ENCODE measurements at places on chromosomes 3 and 15.

DNA sequence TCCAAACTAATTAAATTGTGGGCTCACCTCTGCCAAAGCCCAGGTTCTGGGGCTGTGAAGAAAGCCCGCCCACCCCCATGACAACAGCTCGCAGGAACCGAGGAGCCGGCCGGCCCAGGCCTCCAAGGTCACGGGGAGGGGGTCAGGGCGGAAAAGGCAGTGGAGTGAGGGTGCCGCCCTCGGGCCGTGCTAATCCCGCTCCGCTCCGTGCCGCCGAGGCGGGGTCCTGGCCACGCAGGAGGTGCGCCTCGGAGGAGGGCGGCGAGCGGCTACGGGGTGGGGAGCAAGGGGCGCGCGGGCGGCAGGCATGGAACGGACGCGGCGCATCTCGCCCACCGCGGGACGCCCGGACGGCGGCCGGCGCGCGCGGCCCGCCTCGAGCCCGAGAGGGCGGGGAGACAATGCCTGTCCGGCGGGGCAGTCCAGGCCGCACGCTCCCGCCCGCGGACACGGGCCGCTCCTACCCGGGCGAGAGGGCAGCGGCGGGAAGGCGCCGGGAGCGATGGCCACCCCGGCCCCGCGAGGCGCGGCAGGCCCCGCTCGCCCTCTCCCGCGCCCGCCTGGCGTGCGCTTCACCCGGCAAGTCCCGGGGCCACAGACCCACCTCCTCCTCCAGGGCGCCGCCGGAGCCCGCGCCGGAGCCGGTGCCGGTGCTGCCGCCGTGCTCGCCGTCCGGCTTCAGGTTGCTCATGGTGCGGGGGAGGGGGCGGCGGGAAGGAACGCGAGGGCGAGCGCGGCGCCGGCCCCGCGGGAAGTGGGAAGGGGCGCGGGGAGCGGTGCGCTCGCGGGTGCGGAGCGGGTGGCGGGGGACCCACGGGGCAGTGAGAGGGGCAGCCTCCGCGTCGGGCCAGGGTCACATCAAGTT is 528 bp downstream of the RBPMS2 start:
- peak overlapping the region; percentile 22 for H3K4me3 ChIP-seq
- no peaks in the 10 kb centered on the region for H3K36me3 ChIP-seq
- H3K27me3 ChIP-seq = peaks cover 20% of the 10 kb centered on the region

DNA sequence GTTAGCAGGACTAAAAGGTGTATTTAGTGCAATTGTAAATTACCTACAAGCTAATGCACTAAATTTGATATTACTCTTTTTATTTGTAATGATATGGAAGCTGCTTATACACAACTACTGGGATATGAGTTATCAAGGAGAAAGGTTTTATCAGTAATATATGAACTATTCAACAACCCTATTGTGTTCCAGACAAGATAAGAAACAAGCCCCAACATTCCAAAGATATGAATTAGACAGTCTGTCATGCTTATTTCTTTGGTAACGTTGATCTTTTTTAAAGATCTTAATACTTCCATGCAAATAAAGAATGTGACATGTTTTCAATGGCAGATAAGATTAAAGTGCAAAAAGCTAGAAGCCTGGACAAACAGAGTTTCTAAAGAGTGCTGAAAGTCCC is 314.0 kb upstream of the THBS1 start:
- no peak for DNase-seq
- H3K27ac ChIP-seq = no peak overlapping the region
- H3K36me3 ChIP-seq = no peaks in the 10 kb centered on the region
- no peaks in the 10 kb centered on the region for H3K4me1 ChIP-seq
- H3K4me3 ChIP-seq = no peak overlapping the region

DNA sequence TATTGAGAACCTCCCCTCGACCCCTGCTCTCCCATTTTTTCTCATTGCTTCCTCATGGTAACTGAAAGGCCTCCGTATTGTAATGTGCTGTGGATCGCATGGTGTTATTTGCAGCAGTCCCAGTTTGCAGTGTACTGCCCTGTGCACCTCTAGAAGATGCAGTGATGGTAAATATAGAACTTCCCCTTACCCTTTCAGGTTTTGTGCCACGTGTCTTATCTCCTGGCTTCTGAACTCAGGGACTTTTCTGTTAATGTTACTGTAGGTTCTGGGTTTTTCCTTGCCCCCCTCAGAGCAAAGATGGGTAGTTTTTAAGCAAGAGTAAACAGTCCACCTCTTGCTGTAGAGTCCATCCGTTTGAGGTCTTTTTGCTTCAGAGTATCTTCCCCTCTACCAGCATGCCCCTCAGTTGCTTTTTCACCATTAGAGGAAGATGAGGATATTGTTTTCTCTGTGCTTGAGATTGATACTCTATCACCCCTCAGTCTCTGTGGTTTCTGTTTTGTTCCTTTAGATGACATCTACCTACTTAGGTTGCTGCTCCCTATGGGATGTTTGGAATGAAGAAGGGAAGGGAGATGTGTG is 22.4 kb downstream of the CHD2 start:
- no peak overlapping the region for H3K4me3 ChIP-seq
- 0 out of 2 replicates have a peak, but pooled peaks cover 5% of the 10 kb centered on the region for H3K36me3 ChIP-seq

- no peaks in the 10 kb centered on the region for H3K36me3 ChIP-seq
- H3K27me3 ChIP-seq = no peaks in the 10 kb centered on the region
- no peak for DNase-seq
- peaks cover 13% of the 10 kb centered on the region for H3K4me1 ChIP-seq
- H3K4me3 ChIP-seq = no peak overlapping the region
- H3K27ac ChIP-seq = no peak overlapping the region
Observed at GRCh38 chr3:33139996-33140395, 26.2 kb downstream of the CRTAP start.

DNA sequence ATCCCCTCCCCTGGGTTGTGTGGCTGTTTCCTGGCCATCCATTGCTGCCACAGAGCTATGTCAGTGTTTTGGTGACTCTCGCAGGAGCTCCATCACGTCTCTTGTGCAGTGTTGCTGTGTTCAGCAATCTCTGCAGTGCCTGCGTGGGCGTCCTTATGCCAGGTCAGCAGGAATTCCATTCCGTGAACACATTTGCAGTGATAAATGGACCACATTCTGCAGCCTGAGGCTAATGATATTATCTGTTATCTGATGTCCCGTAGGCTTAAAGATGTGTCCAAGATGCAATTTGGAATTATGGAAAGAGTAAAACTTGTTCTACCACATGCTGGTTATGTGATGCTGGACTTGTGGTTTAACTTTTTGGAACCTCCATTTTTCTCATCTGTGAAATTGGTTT is 25.5 kb upstream of the COL6A6 start:
- no peaks in the 10 kb centered on the region for H3K4me1 ChIP-seq
- no peak overlapping the region for H3K27ac ChIP-seq
- no peak overlapping the region for H3K4me3 ChIP-seq
- no peaks in the 10 kb centered on the region for H3K27me3 ChIP-seq
- DNase-seq = no peak
- H3K36me3 ChIP-seq = no peaks in the 10 kb centered on the region

GRCh38 chr3:177124882-177125281 is 72.4 kb downstream of the TBL1XR1 start:
- H3K27me3 ChIP-seq = no peaks in the 10 kb centered on the region
- H3K4me3 ChIP-seq = no peak overlapping the region
- DNase-seq = no peak
- peaks cover 45% of the 10 kb centered on the region for H3K4me1 ChIP-seq
